Liver (tissue), 10 donors: ENCODE measurements at places on chromosomes 2 and 18.

DNA sequence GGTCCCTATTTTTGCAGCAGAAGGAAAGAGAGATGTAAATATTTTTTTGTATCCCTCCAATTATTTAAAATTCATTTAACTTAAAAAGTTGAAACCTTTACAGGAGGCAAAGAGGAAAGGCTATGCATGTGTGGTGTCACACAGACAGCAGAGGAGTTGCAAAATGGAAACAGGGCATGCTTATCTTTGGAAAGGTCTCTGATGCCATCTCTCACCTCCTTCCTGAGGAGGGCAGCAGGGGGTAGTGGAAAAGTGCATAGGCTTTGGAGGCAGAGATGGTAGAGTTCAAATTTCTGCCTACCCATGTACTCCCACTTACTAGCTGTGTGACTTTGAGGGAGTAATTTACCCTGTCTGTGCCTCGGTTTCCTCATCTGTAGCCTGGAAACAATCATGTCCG lies 99.6 kb upstream of the MCFD2 start:
- DNase-seq: no peak

DNA sequence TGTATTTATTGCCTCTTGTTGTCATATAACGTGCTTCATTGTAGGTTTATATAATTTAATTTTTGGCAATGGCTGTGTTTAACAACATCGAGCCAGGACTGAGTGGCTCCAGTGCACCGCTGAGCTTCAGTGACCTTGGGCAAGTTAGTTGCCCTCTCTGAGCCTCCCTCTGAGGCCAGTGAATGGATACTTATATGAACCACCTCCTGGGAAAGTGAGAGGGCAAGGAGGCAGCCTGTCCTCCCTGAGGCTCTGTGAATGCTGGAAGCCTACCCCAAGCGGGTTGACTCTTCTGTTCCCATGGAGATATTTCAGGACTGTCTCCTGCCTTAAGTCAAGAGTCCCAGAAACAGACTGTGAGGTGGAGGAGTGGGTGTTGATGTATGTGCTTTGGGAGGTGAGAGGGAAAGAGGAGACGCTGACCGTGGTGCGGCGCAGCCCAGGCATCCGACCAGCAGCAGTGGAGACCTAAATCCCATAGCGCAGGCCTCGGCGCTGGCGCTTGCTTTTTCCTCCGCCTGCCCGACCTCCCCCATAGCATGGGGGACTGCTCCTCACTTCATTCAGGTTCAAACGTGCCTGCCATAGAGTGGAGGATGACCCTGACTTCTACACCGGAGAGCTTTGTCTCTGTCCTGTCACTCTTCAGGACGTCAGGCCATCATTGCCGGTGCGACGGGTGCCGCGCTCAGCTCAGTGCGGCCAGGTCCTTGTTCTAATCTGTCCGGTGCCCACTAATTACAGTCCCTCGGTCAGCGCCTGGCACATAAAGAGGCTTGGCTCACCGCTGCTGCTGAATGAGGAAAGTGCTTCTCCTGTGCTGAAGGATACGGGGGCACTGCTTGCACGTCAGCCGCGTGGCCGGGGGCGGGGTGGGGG lies 167.3 kb upstream of the HS6ST1 start:
- DNase-seq: no peak

GRCh38 chr18:48674758-48675351 lies 136.0 kb downstream of the CTIF start:
- DNase-seq: no peak

DNA sequence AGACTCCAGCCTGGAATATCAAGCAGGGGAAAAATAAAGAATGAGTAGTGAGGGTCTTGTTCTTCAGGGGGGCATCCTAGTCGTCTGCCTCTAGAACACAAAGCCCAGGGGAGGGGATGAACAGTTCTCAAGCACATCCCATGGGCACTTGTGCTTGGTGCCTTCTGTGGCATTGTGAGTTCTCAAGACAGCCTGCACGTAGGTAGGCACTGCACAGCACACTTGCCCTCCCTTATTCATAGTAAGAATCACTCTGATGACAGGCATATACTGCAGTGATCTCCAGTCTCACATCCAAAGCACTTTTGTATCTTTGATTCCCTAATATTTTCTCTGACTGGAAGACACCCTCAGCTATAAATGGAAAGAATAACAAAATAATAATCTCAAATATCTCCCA lies 104.7 kb upstream of the CNGA3 start:
- DNase-seq: no peak

- no peak for DNase-seq
These were observed 43.4 kb downstream of the GAREM1 start for GRCh38 chr18:32427084-32427900.

GRCh38 chr2:128399256-128399655 lies 80.6 kb upstream of the HS6ST1 start:
- DNase-seq: no peak

DNA sequence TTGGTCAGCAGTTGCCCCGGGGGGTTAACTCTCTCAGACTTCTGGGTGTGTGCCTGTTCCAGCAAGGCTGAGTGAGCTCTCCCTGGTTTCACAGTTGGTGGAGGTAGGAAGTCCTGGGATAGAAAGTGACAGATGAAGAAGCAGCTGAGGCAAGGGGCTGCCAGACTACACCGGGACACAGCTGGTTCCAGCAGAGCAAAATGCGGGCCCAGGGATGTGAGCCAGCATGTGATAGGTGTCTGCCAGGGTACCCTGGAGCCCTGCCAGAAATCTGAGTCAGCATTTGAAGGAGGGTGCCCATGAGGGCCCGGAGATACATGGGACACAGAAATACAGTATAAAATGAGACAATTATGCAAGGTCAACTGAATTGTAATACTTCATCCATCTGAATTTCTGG lies 79.3 kb upstream of the LGALSL start:
- no peak for DNase-seq

DNA sequence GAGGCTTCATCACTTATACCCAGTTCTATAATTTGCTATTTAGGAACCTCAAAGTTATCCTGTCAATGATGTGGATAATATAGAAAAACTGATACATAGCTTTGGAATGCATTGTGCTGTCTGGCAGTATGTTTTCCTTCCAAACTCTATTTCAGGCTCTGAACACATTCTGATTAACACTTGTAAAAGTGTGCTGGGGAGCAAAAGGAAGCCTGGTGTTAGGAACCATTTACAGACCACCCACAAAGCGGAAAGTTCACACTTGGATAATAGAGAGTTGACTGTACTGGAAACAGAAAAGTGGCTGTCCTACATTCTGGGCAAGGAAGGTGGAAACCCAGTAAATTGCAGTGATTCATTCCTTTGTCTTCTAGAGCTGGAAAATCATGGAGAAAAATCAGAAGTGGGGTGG lies 114.5 kb upstream of the ZFP36L2 start:
- DNase-seq: no peak

GRCh38 chr2:212194396-212194795 lies 344.2 kb downstream of the ERBB4 start:
- no peak for DNase-seq

- no peak for DNase-seq
These were observed 220.6 kb upstream of the CCDC68 start for GRCh38 chr18:55179835-55180234.

- no peak for DNase-seq
These were observed 13.7 kb upstream of the KIF5C start for GRCh38 chr2:148861367-148861766.

DNA sequence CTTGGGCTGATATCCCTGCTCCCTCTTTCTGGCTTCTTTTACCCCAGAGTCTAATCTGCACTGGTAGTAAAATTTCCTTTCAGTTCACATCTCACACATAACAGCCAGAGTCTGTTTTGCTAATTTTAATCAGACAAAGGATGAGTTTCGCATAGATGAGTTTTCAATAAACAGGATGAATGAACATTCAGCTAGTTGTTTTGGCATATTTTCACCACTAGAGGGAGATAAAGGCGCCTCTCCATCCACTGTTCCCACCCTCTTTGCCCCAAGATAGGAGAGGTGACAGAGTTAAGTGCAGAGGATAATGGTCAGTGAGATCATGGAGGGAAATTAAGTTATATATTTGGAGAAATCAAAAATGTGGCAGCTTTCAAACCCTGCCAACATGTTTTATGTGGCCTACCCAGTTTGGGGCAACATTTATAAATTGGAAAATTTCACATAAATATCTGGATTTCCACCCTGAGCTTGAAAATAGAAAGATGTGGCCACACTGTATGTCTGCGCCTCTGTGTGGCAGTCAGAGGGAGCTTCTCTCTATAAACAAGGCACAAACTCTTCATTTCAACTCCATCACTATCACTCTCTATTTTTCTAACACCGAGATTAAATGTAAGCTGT lies 48.5 kb upstream of the DTNA start:
- no peak for DNase-seq

DNA sequence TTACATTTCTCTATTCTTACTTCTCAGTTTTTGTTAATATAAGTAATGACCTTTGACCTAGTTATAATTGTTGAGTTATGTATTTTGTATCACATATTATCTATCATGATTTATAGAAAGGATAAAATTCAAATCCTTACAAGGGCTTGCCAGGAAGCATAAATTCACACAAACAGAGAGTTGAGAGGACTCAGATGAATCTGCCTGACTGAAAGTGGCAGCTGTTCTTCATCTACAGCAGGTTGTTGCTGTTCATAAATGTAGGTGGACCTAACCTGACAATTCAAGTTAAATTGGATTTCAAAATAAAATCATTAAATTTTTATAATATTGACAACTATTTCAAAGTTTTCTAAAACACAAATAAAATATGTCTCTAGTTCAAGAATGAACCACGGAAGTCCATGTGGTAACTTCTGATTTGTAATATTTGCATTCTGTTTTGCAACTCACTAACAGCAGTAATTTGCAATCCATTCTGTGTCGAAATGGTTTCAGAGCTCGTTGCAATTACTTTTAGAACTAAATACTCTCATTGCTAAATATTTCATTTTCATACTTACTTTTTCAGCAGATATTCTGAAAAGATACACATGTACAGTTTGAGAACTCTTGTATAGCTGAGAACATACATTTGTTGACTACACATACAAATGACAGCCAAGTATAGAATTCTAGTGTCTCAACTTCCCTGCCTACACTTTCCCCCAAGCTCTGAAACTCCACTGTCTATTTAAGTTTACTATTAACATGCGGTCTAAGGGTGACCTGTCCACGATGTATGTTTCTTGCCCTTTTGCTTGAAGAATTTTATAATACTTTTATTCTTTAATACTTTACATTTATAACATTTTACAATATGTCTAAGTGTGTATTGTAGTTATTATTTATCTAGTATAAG lies 25.7 kb downstream of the SCN7A start:
- DNase-seq: no peak

- no peak for DNase-seq
These were observed 292.8 kb downstream of the LNPK start for GRCh38 chr2:175709248-175709647.

GRCh38 chr2:72718876-72719275 lies 107.0 kb downstream of the EXOC6B start:
- DNase-seq: no peak

DNA sequence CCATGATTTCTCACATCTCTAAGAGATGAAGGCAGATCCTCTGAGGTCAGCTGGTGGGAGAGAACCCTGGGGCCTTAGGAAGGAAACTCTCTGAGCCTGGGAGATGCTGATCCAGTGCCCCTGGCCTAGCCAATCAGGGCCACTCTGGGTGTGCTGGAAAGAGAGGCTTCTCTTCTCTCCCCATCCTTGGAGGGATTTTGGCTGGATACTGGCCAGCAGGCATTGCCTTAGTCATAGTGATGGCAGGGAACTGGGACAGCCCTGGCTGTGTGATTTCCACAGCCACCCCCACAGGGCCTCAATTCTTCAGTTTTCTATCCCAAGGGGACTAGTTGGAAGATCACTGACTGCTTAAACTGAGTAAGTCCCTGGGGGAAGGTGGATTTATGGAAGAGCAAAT lies 26.6 kb upstream of the PLB1 start:
- DNase-seq: no peak

- DNase-seq: no peak
These were observed 204.8 kb downstream of the SLC39A10 start for GRCh38 chr2:195861821-195862220.

DNA sequence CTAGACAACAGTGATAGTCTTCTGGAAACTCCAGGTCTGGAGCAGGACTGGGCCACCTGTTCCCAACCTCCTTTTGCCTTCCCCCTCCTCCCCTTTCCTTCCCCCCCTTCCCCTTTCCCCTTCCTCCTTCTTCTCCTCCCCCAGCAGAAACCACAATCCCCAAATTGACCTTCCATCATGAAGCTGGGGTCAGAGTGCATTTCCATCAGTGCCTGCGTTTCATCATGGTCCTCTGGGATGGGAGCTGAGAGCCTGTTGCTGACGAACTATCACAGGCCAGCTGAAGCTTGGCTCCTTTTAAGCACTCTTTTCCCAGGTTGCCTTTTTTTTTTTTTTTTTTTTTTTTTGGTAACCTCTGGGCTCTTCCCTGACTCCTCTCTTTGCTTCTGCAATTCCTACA lies 52.6 kb upstream of the SMAD2 start:
- DNase-seq: no peak

- DNase-seq: no peak
These were observed 34.9 kb downstream of the C18orf54 start for GRCh38 chr18:54392543-54393023.

DNA sequence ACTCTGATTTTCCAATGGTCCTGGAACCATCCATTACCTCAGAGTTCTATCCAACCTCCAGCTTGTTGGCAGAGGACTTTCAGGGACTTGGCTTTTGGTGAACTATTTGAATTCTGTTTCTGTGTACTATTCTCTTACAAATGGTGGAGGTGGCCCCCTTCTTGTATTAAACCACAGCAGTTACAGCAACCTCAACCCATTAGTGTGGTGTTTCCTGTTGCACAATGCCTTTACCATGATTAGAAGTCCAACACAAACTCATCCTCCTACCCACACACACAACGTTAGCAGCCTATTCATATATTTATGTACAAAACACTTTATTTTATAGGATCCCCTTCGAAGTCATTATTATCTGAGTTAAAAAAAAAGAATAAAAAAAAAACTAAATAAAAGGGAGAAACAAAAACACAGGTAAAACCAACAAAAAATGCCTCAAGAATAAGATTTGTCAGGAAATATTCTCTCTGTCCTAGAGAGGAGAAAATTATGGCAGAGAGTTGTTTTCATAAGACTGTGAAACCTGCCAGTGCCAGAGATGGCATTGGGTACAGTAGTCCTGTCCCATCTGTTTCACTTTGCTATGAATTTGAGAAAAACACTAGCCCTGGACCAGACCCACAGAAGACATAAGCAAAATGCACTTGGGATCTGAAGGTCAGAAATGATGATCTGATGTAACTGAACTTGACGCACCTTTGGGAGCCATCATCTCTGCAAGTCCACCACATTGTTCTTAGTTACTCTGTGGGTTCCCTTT lies 1896.0 kb upstream of the PIK3C3 start:
- no peak for DNase-seq

DNA sequence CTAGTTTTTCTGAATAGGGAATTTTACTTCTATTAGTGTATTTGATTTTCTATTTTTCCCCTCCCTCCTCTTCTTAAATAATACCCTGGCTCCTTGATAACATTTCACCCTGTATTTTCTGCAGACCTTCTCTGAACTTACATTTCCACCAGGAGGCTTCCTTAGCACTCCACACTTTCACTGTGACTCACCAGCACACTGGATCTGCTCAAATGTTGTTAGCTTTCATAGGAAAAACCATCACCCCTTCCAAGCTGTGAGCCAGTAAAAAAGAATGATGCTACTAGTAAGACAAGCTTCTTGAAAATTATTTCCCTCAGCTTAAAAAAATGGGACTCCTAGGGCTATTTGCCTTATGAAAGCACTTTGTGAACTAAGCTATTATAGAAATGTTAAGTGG lies 16.1 kb downstream of the SUPT7L start:
- no peak for DNase-seq

- peak; percentile 40 for DNase-seq
These were observed 91.6 kb downstream of the RHOB start for GRCh38 chr2:20538308-20539132.
